ENCODE measurements at places on chromosomes 1 and 21.
A peak's percentile ranks its signal among the peaks of the same experiment; 100 is the strongest.

- DNase-seq: no peak
These were observed 1.5 kb upstream of the HMGN1 start for GRCh38 chr21:39350094-39351005.

- no peak for DNase-seq
These were observed 121.3 kb downstream of the TNNI3K start for GRCh38 chr1:74356493-74356892.

DNA sequence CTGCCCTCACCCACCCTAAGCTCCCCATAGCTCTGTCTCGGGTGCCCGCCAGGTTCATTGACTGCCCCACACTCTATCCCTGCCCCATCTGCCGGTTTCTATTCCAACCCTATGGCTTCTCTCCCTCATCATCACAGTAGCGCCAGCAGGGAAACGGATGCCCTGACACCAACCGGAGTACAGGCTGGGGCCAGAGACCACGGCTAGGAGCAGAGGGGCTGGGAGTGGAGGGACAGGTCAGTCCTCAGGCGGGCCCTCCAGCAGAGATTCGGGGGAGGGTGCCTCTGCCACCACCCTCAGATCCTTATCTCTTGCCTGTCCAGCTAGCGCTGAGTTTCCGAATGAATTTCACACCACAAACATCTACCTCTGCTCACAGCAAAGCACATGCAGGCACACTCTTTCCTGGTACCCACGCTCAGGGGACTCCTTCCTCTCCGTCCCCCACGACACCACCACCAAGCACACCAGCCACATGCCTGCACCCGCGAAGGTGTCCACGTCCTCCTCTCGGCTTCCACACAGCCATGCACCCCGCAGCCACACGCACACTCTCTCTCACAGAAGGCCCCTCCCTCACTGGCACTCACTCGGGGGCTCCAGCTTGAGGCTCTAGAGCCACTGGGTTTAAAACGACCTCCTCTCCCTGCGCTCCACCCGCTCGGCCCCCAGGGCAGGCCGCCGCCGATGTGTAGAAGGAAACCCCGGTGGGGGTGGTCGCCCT is 7.2 kb downstream of the TAL1 start:
- no peak for DNase-seq

DNA sequence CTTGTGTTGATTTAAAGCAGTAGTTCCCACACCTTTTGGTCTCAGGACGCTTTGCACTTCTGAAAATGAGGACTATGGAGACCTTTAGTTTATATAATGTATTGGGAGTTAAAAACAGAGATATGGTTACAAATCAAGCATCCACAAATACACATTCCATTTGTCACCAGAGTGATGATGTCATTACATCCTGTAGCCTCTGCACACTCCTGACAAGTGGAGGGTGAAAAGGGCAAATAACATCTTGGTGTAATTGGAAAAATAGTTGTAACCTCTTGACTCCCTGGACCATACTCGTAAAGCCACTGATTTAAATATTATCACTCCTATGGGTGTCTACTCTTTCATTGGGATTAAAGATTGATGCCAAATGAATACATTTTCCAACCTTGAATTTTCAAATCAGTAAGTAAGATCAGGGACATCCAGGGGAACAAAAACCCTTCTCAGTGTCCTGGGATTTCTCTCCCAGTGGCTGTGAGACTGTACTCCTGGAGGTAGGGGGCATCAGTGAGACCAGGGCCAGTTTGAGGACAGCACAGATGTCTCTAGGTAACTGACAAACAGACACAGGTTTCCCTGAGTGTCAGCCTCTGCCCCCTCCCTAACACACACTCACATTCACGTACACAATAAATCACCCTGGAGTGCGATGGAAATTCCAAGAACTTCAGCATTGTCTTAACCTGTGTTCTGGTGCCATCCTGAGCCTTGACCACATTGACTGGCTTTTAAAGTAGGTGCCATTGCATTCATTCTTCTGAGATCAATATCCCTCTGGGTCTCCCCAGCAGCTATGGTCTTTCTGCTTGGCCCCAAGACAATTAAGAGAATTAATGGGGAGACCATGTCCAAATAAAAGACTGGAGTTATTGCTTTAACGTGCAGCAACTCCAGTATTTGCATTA is 63.0 kb downstream of the NR5A2 start:
- peak; percentile 82 for DNase-seq

DNA sequence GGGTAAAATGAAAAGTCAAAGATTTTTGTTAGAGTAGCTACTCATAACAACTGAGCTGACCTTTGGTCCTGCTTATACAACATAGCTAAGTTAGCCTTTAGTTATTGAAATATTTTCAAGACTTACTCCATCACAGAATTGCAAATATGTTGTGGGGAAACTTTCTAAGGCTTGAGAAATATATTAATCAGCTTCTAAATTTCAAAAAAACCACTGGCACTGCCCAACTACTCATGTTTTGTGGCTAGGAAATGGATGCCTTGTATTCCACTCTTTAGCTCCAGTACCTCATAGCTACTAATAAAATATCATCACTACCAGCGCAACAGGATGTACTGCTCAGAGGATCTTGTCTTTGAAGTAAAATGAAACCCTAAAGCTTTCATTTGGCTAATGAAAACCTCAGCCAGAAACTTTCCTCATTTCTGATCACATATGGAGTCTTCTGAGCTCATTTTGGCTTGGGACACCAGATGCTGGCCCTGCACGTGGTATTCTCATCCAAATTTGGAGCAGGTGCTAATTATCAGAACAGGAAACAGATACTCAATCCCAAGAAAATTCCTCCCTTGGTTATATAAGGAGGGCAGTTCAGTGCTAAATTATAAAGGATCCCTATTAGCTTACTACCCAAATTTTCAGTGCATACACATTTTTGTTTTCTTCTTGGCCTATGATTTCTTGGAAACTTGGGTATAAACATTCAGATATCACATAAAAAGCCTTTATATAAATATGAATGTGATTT is 690.7 kb downstream of the ADGRL2 start:
- no peak for DNase-seq

DNA sequence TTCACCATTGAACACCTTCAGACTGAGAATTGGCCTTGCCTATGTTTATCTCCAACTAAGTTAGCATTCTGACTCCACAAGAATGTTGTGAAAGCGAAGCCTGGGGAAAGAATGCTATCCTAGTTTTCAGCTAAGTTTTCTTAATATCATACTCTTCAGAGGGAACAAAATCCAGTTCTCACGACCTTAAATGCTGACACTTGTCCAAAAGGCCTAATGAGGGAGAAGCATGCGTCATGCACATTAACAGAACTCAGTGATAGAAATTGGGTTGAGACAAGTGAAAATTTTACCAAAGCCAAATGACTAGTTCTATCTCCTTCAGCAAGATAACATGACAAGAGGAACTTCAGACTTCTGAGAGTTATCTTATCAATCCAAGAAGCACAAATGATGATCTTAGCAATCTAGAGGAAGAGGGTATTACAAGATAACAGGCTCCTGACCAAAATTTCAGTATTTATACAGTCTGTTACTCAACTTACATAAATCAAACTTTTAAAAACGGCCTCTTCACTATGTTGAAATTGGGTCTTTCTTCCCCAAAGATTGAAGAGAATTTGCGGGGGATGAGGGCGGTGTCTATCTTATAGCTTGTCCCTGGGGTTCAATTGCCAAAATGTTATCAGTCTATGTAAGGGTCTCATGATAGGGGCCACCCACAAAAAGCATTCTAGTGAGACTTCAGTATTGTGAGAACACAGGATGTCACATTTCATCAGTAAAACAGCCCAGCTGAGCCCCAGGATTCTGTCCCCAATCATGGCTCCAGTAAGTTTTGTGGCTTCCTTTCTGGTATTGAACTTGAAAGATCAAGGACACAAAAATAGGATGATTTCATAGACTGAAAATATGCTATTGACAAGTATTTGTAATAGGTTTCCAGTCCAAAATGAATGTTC is 26.5 kb upstream of the SLC45A3 start:
- no peak for DNase-seq

- DNase-seq: no peak
These were observed 131.3 kb downstream of the CACHD1 start for GRCh38 chr1:64601207-64601606.

GRCh38 chr1:84859866-84860265 is 33.1 kb downstream of the LPAR3 start:
- DNase-seq: no peak

DNA sequence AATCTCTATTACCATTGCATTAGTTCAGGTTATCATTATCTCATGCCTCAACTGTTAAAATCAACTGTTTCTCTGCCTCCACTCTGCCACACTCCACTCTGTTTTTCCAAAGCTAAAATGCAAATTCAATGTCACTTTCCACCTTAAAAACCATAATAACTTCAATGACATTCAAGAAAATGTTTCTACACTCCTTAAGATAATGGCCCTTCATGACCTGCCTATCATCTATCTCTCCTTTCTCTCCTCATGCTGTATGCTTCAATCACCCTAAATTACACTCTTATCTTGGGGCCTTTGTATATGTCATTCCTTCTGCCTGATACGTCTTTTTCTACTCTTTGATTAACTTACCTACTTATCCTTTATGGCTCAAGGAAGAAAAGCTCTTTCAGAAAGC is 296.0 kb downstream of the LRRC7 start:
- no peak for DNase-seq

DNA sequence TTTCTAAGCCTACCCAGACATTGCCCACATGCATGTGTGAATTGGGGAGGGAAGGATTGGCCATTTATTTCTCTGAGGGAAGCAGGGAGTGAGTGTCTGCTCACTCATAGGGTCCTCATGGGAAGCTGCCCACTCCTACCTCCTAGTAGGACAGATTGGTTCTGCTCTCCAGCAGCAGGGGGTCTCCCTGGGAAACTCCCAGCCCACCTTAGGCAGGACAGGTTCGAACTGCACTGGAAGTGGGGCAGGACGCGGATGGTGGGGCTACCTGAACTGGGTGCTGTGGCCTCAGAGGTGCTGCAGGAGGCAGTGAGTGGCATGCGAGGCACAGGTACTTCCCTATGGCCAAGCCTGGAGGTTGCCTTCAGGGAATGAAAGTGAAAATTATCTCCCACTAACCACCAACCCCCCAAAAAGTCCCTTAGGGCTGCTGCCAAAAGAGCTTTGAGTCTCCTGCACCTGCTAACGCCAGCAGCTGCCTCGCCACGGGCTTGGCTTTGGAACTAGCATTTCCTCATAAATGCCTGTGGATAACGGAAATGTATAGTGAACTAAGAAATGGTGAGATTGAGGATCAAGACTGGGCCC is 157.0 kb upstream of the COA6 start:
- no peak for DNase-seq

DNA sequence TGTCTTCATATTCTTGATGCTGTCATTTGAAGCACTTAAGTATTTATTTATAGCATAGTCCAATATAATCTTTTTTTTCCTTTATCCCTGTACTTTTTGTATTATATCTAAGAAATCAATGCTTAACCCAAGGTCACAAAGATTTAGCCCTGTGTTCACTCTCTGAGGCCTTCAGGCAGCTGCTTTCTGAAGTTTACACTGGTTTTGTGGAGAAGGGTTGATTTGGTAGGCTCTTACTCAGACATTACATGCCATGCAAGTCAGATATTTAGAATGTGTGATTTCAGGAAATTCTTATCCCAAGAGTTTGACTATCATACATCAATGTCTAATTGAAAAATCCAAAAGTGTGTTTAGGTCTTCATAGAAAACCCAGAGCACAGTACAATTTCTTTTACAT is 56.3 kb downstream of the PALMD start:
- peak; percentile 25 for DNase-seq

GRCh38 chr1:3550511-3551289 is 60.6 kb downstream of the MEGF6 start:
- no peak for DNase-seq

- DNase-seq: peak; percentile 95
These were observed 57.5 kb downstream of the ERG start for GRCh38 chr21:38440746-38441145.

DNA sequence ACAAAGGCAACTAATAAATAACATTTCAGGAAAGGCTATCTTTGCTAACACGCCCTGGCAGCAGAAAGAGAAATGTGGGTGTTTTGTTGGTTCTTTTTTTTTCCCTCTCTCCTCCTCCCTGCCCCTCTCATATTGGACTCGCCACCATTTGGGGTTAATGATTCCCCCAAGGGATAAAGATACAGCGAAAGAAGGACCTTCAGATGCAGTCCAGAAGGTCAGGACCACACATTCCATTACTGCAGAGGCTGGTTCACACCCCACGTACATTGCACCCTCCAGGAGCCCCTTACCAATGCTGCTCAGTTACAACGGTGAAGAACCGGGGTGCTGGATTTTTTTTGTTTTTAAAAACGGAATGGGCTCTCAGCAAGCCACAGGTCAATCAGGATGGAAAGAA is 156.9 kb upstream of the TIAM1 start:
- no peak for DNase-seq

- no peak for DNase-seq
These were observed 24.7 kb downstream of the TNFRSF9 start for GRCh38 chr1:7915826-7916500.

GRCh38 chr1:36136535-36136934 is 11.5 kb upstream of the COL8A2 start:
- peak; percentile 78 for DNase-seq

DNA sequence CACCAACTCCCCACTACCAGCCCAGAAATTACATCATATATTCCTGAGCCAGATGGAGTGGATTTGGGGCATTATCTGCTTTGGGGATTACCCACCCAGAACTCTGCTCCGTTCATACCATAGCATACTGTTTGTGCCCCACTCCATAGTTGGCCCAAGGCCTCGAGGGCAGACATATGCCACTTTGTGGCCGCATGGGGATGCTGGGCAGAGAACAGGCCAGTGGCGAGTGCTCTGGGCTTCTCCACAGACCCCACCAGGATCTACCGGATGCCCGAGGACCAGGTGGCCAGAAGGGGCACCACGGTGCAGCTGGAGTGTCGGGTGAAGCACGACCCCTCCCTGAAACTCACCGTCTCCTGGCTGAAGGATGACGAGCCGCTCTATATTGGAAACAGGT is 68.0 kb upstream of the CNTN2 start:
- no peak for DNase-seq

DNA sequence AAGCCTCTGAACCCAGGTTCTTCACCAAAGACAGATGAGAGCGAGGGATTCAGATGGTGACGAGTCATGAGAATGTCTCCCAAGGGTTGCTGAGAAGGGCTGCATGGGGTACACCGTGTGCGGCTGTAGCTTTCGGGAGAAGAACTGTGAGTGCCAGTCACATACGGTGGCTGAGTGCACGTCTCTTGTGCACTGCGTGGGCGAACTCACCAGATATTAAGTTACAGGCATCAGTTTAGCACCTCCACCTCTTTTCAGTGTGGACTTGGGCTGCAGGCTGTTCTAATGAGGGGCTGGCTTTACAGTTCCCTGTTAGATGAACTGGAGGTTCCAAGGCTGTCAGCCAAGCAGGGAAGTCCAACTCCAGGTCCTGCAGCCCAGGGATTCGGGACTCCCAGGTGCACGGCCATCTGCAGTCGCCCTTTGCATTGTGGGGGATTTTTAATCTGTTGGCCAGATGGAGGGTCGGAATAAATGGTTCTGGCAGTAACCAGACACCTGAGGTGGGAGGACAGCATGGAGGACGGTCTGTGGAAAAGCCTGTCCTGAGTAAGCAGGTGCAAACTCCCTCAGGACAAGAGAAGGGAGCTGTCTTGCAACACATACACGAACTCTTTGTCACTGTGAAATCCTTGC is 26.5 kb upstream of the AVPR1B start:
- DNase-seq: no peak

- DNase-seq: peak; percentile 50
These were observed 43.1 kb downstream of the FOXO6 start for GRCh38 chr1:41404308-41404761.

- peak; percentile 16 for DNase-seq
These were observed 19.4 kb upstream of the KCNAB2 start for GRCh38 chr1:6026095-6026809.

Data from lung microvascular endothelial cell (primary cell).